RWPE2 (cell line): ENCODE measurements at places on chromosomes 1 and 21.

GRCh38 chr21:37792046-37792445, 124.2 kb downstream of the KCNJ6 start:
- no peaks in the 10 kb centered on the region for H3K36me3 ChIP-seq
- no peak overlapping the region for H3K27ac ChIP-seq
- H3K27me3 ChIP-seq, result no peaks in the 10 kb centered on the region
- H3K4me1 ChIP-seq, result peaks cover 10% of the 10 kb centered on the region
- no peak for DNase-seq

GRCh38 chr1:206736878-206737728, 33.5 kb upstream of the IL19 start:
- H3K27ac ChIP-seq, result no peak overlapping the region
- peaks cover 26% of the 10 kb centered on the region for H3K36me3 ChIP-seq
- no peak for DNase-seq
- H3K27me3 ChIP-seq, result no peaks in the 10 kb centered on the region
- peaks cover 3% of the 10 kb centered on the region for H3K4me1 ChIP-seq
- no peak overlapping the region for H3K4me3 ChIP-seq

DNA sequence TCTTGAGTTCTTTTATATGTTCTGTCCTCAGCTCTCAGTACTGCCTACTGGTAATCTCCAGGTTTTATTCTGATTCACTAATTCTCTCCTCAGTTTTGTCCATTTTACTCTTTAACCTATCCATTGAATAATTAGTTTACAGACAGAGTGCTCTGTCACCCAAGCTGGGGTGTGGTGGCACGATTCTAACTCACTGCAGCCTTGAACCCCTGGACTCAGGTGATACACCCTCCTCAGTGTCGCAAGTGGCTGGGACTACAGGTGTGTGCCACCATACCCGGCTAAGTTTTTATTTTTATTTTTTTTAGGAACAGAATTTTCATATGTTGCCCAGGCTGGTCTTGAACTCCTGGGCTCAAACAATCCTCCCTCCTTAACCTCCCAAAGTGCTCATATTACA, 14.0 kb downstream of the RAB4A start:
- no peak overlapping the region for H3K4me3 ChIP-seq
- no peaks in the 10 kb centered on the region for H3K36me3 ChIP-seq
- no peak overlapping the region for H3K27ac ChIP-seq

- peaks cover 32% of the 10 kb centered on the region for H3K4me1 ChIP-seq
- H3K4me3 ChIP-seq, result no peak overlapping the region
- no peaks in the 10 kb centered on the region for H3K36me3 ChIP-seq
- no peak for DNase-seq
These were observed 89.0 kb upstream of the HMCN1 start for GRCh38 chr1:185645162-185645640.

DNA sequence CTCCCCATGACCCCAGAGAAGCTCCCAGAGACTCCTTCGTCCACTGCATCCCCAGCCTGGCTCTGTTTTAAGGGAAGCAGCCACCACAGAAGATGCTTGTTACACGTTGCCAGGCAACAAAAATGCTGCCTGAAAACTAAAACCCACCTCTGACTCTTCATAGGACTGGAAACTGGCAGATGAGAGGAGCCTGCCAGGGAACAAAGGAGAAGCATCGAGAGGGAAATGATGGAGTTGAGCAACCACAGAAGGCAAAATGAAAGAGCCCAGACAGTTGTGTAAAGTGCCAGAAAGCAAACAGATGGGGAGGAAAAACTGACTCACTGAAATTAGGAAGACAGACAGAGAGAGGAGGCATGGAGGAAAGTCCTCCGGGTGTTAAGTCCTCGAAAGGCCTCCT, 118.4 kb downstream of the KCNN3 start:
- H3K27me3 ChIP-seq, result peaks cover 8% of the 10 kb centered on the region
- H3K4me3 ChIP-seq, result no peak overlapping the region
- no peaks in the 10 kb centered on the region for H3K36me3 ChIP-seq

GRCh38 chr1:157247005-157247763, 109.0 kb upstream of the ETV3 start:
- no peaks in the 10 kb centered on the region for H3K4me1 ChIP-seq
- DNase-seq, result no peak
- no peaks in the 10 kb centered on the region for H3K36me3 ChIP-seq
- no peak overlapping the region for H3K27ac ChIP-seq

GRCh38 chr1:69272684-69273083, 295.0 kb upstream of the LRRC7 start:
- H3K36me3 ChIP-seq, result no peaks in the 10 kb centered on the region
- no peaks in the 10 kb centered on the region for H3K4me1 ChIP-seq
- no peak overlapping the region for H3K27ac ChIP-seq
- no peak overlapping the region for H3K4me3 ChIP-seq
- H3K27me3 ChIP-seq, result no peaks in the 10 kb centered on the region

- H3K27ac ChIP-seq, result no peak overlapping the region
- DNase-seq, result no peak
- H3K36me3 ChIP-seq, result no peaks in the 10 kb centered on the region
- H3K4me3 ChIP-seq, result no peak overlapping the region
- no peaks in the 10 kb centered on the region for H3K27me3 ChIP-seq
- H3K4me1 ChIP-seq, result no peaks in the 10 kb centered on the region
These were observed 20.5 kb downstream of the OLFML3 start for GRCh38 chr1:113999799-114000198.

- no peaks in the 10 kb centered on the region for H3K27me3 ChIP-seq
- no peak for DNase-seq
- H3K36me3 ChIP-seq, result no peaks in the 10 kb centered on the region
- H3K4me3 ChIP-seq, result no peak overlapping the region
- peaks cover 4% of the 10 kb centered on the region for H3K4me1 ChIP-seq
- H3K27ac ChIP-seq, result no peak overlapping the region
These were observed 97.2 kb downstream of the WDR64 start for GRCh38 chr1:241749041-241749944.

DNA sequence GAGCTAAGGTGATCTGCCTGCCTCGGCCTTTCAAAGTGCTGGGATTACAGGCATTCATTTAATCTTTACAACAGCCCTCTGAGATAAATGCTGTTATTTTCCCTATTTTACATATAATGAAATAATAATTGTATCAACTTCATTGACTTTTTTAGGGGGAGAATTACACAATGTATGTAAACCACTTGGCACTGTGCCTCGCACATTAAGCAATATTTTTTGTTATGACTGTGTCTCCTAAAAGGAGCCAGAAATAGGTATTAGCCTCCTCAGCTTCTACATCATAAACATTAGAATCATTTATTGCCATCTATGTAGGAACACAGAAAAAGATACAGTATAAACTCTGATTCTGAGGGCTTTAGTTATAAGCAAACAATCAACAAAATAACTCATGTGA, 1.1 kb upstream of the DNAJC28 start:
- H3K4me3 ChIP-seq, result no peak overlapping the region
- H3K27me3 ChIP-seq, result no peaks in the 10 kb centered on the region
- no peak overlapping the region for H3K27ac ChIP-seq
- H3K36me3 ChIP-seq, result no peaks in the 10 kb centered on the region
- DNase-seq, result no peak
- peaks cover 4% of the 10 kb centered on the region for H3K4me1 ChIP-seq

DNA sequence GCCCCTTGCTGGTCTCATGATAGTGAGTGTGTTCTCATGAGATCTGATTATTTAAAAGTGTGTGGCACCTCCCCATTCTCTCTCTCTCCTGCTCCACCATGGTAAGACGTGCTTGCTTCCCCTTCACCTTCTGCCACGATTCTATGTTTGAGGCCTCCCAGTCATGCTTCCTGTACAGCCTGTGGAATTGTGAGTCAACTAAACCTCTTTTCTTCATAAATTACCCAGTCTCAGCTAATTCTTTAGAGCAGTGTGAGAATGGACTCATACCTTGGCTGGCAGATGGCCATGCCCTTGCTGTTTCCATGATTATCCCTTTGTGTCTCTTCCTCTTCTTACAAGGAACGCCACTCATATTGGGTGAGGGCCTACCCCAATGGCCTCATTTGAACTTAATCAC, 40.3 kb downstream of the PSMG1 start:
- H3K4me1 ChIP-seq, result no peaks in the 10 kb centered on the region
- DNase-seq, result no peak
- H3K27ac ChIP-seq, result no peak overlapping the region
- no peaks in the 10 kb centered on the region for H3K36me3 ChIP-seq
- no peak overlapping the region for H3K4me3 ChIP-seq

DNA sequence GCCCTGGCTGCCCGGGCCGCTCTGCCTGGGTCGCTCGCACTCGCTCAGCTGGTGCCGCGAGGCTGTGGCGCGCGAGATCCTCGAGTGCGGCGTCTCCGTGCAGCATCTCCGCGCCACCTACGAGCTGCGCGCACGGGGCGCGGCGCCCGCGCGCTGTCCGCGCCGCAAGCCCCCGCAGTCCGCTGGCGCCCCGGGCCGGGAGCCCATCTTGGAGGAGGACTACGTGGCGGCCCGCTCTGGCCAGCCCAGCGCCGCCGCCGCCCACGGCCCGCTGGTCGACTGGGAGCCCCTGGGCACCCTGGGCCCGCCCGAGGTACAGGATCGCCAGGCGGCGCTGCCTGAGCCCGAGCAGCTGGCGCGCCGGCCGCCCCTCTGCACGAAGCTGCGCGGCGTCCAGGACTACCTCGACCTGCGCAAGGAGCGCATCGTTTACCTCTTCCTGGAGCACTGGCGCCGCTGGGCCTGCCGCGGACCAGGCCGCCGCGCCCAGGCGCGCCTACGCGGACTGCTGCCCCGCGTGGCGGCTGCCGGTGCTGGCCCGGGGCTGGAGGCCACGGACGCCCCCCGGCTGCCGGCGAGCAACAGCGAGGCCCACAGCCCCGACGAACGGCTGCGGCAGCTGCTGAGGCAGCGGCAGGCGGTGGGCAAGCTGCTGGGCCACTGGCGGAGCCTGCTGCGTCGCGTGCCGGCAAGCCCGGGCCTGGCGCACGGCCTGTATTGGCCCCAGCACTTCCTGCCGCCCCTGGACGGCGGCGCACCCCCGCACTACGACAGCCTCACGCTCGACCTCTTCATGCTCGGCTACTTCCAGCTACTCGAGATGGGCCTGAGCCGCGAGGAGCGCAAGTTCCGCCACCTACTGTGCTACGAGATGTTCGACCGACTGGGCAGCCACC, 10.9 kb downstream of the TNFRSF25 start:
- H3K36me3 ChIP-seq, result no peaks in the 10 kb centered on the region
- DNase-seq, result no peak
- no peak overlapping the region for H3K4me3 ChIP-seq
- peaks cover 5% of the 10 kb centered on the region for H3K27me3 ChIP-seq
- H3K27ac ChIP-seq, result no peak overlapping the region

- H3K4me3 ChIP-seq, result no peak overlapping the region
- no peaks in the 10 kb centered on the region for H3K36me3 ChIP-seq
- no peaks in the 10 kb centered on the region for H3K27me3 ChIP-seq
- DNase-seq, result no peak
- no peak overlapping the region for H3K27ac ChIP-seq
- H3K4me1 ChIP-seq, result no peaks in the 10 kb centered on the region
These were observed 18.3 kb upstream of the VAMP3 start for GRCh38 chr1:7752512-7753417.

DNA sequence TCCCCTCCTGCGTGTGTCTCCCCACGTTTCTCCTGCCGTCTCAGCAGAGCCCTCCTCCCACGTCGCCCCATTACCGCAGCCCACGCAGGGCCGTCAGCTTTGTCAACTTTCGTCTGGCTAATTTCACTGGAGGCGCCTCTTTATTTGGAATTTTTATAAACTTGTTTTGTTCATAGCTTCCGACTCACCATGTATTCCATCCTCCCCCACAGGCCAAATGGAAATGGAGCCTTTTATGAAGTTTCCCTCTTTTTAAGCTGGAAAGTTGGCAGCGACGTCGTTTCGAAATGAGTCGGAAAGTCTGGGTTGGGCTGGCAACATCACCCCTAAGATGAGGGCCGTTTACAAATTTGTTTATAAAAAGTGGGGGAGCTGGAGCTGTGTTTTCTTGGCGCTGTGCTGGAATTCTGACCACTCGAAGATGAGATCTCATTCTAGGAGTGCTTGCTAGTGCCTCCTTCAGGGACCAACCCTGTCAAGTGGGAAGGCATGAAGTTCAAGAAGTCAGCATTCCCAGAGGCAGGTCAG, 23.7 kb upstream of the SLC45A1 start:
- no peak overlapping the region for H3K4me3 ChIP-seq
- H3K4me1 ChIP-seq, result no peaks in the 10 kb centered on the region
- no peaks in the 10 kb centered on the region for H3K27me3 ChIP-seq
- no peak for DNase-seq
- H3K36me3 ChIP-seq, result no peaks in the 10 kb centered on the region

DNA sequence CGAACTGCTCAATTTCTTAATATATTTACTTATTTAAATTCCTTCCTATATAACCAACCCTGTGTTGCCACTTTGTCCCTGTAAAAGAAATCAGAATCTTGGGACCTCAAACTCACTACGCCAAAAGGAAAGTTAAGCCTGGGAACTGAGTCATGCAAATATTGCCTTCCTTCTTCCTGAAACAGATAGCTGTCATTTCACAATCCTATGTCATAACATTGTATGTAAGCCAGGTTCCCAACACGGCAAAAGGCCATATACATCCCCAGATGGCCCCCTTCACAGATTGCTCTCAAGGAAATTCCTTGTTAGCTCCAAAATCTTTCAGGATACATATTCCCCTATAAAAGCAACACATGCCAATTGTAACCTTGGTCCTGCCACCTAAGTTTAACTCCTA, 39.7 kb downstream of the C21orf91 start:
- no peak for DNase-seq
- H3K27me3 ChIP-seq, result no peaks in the 10 kb centered on the region
- no peak overlapping the region for H3K4me3 ChIP-seq
- H3K36me3 ChIP-seq, result no peaks in the 10 kb centered on the region
- no peaks in the 10 kb centered on the region for H3K4me1 ChIP-seq

DNA sequence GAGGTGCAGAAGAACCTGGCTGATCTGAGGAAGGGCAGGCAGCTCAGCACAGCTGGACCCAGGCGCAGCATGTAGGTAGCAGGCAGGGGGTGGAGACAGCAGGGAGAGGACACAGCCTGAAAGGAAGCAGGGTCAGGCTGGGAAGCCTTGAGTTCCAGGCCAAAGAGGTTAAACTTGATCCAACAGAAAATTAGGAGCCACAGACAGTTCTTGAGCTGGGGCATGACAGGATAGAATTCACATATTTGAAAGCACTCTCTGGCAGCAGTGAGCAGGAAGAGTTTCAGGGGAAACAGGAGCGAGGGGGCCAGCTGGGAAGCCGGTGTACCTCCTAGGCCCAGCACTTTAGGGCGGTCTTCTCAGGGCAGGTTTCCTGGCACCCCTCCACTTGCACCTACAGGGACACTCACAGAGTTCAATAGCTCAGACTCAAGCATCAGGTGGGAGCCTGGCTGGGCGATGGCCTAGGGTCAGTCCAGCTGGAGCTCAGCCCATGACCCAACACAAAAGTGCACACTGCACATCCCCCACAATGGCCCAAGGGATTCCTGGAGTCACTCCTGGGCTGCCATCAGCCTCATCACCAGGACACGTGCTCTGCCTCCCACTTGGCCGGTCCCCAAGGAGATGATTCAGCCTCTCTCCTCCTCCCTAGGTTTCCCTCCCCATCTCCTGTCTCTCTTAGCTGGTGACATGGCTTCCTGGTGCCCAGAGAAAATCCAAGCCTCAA, 22.7 kb downstream of the MATN1 start:
- H3K4me3 ChIP-seq, result no peak overlapping the region
- H3K27me3 ChIP-seq, result no peaks in the 10 kb centered on the region
- DNase-seq, result no peak
- peak overlapping the region; percentile 11 for H3K27ac ChIP-seq
- H3K36me3 ChIP-seq, result no peaks in the 10 kb centered on the region

DNA sequence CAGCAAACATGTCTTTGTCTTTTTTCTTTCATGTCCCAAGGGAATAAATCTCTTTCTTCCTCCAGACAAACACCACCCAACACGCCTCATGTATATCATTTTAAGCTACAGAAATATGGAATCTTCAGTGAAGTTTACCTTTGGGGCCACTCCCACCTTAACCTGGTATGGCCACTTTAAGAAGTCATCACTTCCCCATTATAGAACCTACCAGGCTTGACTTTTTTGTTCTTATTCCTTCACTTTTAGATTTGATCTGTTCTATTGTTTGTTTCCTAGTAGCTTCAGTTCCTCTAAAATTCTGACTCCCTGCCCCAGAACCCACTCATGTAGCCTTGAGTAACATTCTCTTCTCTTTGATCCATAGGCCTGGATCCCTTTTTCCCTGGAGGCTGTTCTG, 226.3 kb downstream of the HLX start:
- H3K4me1 ChIP-seq, result no peaks in the 10 kb centered on the region
